ENCODE measurements at places on chromosomes 4 and X.
A peak's percentile ranks its signal among the peaks of the same experiment; 100 is the strongest.

- DNase-seq: no peak
- H3K4me3 ChIP-seq: no peak overlapping the region
Measured at GRCh38 chr4:8836664-8837171, 34.9 kb downstream of the HMX1 start.

GRCh38 chr4:180710628-180711337 is 1532.4 kb upstream of the TENM3 start:
- no peaks in the 10 kb centered on the region for H3K36me3 ChIP-seq
- H3K4me1 ChIP-seq: no peaks in the 10 kb centered on the region
- no peak overlapping the region for H3K4me3 ChIP-seq
- DNase-seq: no peak
- no peaks in the 10 kb centered on the region for H3K27me3 ChIP-seq
- H3K27ac ChIP-seq: no peak overlapping the region

GRCh38 chrX:65667503-65668376 is at the start of gene MSN:
TSS of gene MSN (plus strand) at chrX:65667654. CDS start at chrX:65667842, 188 bp downstream.
- H3K36me3 ChIP-seq: peaks cover 33% of the 10 kb centered on the region
- DNase-seq: peak; percentile 39
- peak within 1 kb of the TSS; percentile 100 for H3K27ac ChIP-seq
- H3K4me1 ChIP-seq: peaks cover 40% of the 10 kb centered on the region
- H3K27me3 ChIP-seq: no peaks in the 10 kb centered on the region
- peak within 1 kb of the TSS; percentile 95 for H3K4me3 ChIP-seq

- no peak overlapping the region for H3K4me3 ChIP-seq
- H3K27me3 ChIP-seq: no peaks in the 10 kb centered on the region
- H3K27ac ChIP-seq: peak overlapping the region; percentile 73
- peaks cover 18% of the 10 kb centered on the region for H3K36me3 ChIP-seq
Measured at GRCh38 chr4:60611762-60612496, 588.2 kb upstream of the ADGRL3 start.

DNA sequence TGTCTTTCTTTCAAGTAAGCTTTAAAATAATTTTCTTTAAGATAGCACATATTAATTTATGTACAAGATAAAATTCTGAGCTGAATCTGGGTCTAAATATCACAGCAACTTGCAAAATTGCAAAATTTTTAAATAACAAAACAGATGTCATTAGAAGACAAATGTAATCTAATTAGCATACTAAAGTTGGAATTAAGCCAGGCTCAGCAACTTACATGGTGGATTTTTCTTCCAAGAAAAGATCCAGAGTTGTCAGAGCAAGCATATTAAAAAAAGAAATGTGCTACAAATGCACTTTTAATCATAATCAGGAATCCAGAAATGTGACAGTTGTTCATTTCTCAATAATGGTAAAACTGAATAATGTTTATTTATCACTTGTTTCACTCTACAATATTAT is 906.9 kb upstream of the INTU start:
- no peaks in the 10 kb centered on the region for H3K36me3 ChIP-seq
- peaks cover 2% of the 10 kb centered on the region for H3K27me3 ChIP-seq
- H3K27ac ChIP-seq: no peak overlapping the region
- DNase-seq: no peak
- no peaks in the 10 kb centered on the region for H3K4me1 ChIP-seq

DNA sequence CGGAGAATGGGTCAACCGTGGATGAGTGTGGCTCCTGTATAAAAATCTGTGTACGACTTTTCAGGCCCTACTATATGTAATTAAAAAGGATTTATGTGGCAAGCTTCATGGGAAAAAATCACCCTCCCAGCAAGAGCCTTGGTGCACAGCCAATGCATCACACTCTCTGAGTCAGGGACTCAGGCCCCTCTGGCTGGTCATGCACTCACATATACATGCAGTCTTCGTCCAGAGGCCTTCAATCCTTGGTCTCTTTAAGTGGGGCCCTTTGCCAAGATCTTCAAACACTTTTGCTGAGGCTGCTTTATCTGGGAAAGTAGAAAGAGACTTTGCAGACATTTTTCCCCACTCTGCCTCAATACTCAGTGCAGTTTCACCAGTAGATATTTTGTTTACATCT is 311.4 kb upstream of the FSTL5 start:
- no peak overlapping the region for H3K4me3 ChIP-seq
- no peak overlapping the region for H3K27ac ChIP-seq
- H3K4me1 ChIP-seq: no peaks in the 10 kb centered on the region

DNA sequence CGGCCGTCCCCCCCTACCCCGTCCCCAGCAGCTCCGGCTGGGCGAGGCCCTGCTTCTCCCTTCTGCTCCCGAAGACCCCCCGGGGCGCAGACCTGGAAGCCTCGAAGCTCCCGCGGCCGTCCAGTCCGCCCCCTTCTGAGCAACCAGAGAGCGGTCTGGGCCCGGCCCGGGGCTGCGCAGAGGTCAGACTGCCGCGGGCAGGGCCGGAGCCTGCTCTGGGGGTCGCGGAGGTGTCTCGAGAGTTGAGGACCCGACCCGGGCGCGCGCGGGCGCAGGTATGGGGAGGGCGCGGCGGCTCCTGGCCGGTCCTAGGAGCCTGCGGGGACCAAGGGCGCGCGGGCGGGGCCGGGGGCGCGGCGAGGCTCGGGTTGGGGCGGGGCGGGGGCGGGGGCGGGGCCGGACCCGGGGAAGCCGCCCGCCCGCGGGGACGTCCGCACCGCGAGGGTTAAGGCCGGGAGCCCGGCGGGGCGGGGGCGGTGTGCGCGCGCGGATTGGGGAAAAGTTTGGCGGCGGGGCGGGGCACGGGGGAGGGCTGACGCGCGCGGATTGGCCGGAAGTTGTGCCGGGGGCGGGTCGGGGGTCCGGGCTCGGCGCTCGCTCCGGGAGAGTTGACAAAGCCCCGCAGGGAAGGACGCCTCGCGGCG is at the start of gene FGFRL1:
Gene FGFRL1 (plus strand): TSS at position 605 of the 644 bp plus-strand sequence. CDS start 860 bp downstream, outside the sequence.
- DNase-seq: peak; percentile 71
- H3K4me1 ChIP-seq: peaks cover 5% of the 10 kb centered on the region
- H3K27ac ChIP-seq: peak within 1 kb of the TSS; percentile 57
- peaks cover 18% of the 10 kb centered on the region for H3K27me3 ChIP-seq
- peak within 1 kb of the TSS; percentile 76 for H3K4me3 ChIP-seq

- no peaks in the 10 kb centered on the region for H3K27me3 ChIP-seq
- no peak overlapping the region for H3K27ac ChIP-seq
- H3K36me3 ChIP-seq: peaks cover 3% of the 10 kb centered on the region
- no peaks in the 10 kb centered on the region for H3K4me1 ChIP-seq
- no peak overlapping the region for H3K4me3 ChIP-seq
Measured at GRCh38 chr4:167129146-167129545, 105.1 kb downstream of the SPOCK3 start.

GRCh38 chr4:133808151-133808550 is 393.4 kb downstream of the PABPC4L start:
- no peaks in the 10 kb centered on the region for H3K36me3 ChIP-seq
- H3K4me1 ChIP-seq: peaks cover 4% of the 10 kb centered on the region
- no peak for DNase-seq
- no peaks in the 10 kb centered on the region for H3K27me3 ChIP-seq
- no peak overlapping the region for H3K4me3 ChIP-seq
- no peak overlapping the region for H3K27ac ChIP-seq
